Activated CD8-positive, alpha-beta memory T cell treated with anti-CD3 and anti-CD28 coated beads for 1 hour (primary cell): ENCODE measurements at places on chromosomes 4 and X.
A peak's percentile ranks its signal among the peaks of the same experiment; 100 is the strongest.

DNA sequence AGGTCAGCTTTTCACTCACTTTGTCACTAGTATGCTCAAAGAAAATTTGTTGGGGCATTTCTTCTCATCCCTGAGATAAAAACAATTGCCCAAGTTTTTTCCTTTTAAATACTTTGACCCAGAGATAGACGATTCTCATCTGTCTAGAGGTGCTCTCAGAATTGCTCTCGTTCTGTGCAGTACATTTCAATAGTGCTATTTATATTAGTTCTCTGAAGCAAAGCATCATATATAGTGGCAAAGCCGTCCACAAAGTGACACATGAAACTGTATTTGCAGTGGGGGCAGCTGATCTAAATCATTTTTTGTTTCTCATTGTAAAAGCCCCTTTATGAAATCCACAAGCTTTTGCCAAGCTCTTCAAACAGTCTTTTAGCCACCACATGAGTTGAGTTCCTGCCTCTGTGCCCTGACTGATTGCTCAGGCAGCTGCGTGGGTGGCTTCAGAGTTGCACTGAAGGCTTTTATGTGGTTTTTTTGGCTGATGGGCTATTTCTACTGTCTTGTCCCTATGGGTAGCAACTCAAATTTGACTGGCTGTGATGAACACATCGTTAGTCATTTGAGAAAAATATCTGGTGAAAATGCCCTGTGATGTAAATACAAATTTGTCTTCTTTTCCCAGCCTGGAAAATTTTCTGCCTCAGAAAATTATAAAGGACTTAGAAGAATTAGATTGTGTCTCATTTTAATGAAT lies 119.1 kb upstream of the OTUD4 start:
- DNase-seq, result peak; percentile 13

DNA sequence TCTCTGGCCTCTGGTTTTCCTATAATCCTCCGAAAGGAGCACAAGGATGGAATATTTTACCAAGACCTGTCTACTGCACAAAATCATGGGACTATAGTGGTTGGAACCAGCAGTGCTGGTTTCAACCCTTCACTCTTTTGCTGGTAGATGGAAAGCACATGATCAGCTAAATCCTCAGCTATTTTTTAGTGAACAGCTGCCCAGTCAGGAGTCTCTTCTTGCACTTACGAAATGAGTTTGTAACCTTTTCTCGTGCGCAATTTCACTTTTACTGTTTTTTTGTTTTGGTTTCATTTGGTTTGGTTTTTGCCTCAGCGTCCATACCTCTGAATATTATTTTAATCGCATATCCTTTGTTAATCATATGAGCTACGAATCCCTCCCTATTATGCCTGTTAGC lies 418.5 kb upstream of the CPEB2 start:
- no peak for DNase-seq

- no peak for DNase-seq
Measured at GRCh38 chr4:112361181-112361791, 64.1 kb downstream of the ALPK1 start.

DNA sequence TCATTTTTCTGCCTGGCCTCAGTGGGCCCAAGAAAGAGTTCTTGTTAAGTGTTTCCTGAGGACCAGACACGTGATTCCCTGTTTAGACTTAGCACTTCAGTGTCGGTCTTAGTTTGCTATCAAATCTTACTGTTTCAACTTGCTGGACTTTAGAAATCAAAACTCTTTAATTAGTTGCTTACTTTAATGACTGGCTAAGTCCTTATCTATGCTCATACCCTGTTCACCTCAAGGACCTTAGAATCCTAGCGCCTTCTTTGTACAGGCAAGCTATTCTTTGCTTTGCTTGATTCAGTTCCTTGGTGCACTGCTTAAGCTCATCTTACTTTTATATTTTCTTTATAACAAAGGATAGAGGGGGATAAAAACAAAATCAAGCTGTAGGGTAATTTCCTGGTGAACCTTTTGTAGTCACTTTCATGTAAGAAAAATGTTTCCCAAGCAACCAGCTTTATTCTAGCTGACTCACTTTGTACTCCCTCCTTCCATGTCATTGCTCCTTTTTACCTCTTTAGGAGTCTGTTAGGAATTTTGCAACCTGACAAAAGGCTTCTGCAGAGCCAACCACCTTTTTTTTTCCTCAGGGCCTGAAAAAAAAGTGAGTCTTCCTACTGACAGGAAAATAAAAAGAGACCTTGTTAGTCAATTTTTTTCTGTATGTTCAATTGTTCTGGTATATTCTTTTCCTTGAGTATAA lies 14.7 kb downstream of the WDR44 start:
- no peak for DNase-seq

DNA sequence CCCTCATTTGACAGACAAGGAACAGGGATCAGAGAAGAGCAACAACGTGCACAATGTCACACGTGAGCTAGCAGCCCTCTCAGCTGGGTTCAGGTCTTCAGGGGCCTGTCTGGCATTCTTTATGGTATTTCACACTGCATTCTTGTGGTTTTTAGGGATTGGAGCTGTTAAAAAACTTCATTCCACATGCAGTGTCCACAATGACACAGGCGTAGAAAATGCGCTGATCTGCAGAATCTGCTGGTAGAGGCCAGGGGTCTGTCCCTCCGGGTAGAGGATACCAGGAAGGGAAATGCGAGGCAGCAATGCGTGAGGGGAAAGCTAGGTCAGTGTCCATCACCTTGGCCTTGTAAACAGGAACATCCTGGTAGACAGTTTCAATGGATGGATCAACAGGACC lies 36.6 kb downstream of the MAP7D3 start:
- no peak for DNase-seq

DNA sequence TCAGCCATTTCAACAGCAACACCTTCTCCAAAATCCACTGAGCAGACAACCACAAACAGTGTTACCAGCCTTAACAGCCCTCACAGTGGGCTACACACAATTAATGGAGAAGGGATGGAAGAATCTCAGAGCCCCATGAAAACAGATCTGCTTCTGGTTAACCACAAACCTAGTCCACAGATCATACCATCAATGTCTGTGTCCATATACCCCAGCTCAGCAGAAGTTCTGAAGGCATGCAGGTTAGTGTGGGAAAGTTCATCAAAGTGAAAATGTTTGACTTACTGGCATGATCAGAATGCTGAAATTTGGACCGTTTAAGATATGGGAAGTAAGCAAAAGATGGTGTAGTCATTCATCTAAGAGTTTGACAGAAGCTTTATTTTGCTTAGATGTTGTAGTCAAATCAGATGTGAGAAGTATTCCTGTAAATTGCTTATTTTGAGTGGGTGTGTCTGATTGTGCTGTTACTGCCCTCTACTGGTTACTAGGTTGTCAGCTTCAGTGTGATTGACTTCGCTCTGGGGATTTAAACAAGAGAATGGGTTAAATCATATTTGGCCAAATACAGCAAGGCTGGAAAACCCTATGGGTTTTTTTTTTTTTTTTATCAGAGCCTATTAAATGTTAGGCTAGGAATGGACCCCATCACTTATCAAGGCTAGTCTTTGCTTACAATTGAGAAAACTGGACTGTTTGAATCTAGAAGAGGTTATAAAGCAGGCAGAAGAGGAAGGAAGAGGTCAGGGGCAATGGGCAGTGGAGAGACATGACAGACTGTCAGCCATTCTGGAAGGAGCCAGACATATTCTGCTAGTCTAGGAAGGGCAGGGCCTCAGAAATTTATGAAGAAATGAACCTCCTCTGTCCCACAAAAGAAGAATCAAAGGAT lies 130.3 kb downstream of the DIPK2B start:
- DNase-seq, result no peak

DNA sequence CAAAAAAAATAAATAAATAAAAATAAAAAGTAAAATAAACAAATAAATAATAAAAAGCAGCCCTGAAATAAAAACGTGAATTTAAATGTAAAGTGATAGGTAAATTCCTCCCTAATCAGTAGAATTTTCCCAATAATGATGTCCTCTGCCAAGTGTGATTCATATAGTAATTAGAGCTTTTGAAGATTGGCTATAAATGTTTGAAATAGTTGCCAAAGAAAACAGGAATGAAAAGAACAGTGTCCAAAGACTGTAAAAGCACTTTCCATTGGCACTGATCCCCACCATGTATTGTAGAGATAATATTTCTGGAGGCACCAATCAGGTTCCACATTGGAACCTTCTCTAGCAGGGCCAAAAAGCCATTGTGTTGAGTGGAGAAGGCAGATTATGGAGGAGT lies 25.9 kb upstream of the SMARCAD1 start:
- no peak for DNase-seq

- DNase-seq, result no peak
Measured at GRCh38 chrX:47902161-47902560, 65.5 kb downstream of the ZNF81 start.

DNA sequence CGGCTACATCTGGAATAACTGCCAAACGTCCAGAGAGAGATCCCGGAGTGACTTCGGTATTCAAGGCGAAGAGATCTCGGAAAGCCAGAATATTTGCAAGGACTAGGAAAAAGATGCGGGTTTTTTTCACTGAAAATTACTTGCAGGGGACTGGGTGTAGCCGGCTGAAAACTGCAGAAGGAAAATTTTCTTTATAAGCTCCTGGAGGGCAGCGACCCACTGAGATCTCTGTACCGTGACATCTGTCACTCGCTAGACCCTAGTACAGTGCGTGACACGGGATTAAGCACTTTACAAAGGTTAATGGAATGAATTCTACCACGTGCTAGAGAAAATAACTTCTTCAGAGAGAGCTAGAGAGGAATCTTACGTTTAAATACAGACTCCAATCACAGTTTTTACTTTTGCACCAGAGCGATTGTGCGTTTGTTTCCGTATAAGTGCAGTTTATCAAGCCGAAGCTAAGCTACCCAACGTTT lies 1.1 kb upstream of the LCORL start:
- no peak for DNase-seq

DNA sequence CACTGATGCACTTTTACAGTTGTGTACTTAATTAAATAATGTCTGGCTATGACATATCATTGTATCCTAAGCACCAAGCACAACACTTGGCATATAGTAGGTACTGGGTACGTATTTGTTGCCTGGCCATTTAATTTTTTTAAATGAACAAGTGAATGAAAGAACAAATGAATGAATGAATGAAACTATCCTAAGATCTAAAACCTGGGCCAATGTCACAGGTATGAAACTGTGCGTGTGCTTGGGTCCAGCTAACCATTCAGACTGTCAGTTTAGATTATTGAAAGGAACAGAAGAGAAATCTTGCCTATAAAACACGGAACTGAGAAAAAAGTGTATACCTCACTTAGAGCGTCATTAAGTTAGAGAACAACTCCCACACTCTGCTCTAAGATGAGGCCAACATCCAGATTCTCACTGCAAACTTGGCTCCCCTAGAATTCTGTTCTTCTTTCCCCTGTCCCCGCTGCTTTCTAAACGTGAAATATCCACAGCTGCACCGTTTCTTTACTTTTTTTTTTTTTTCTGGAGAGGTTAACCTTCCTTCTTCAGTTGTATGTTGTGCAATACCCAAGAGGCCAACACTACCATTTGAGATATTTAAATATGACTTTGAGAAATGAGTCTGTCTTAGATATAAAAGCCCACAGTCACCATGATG lies 17.3 kb upstream of the SEL1L3 start:
- DNase-seq, result no peak

- no peak for DNase-seq
Measured at GRCh38 chrX:69605521-69605920, 10.4 kb upstream of the EDA start.

- DNase-seq, result no peak
Measured at GRCh38 chr4:8373270-8373972, 67.1 kb downstream of the ACOX3 start.

GRCh38 chrX:101386542-101386885 lies 523 bp upstream of the BTK start:
- no peak for DNase-seq

DNA sequence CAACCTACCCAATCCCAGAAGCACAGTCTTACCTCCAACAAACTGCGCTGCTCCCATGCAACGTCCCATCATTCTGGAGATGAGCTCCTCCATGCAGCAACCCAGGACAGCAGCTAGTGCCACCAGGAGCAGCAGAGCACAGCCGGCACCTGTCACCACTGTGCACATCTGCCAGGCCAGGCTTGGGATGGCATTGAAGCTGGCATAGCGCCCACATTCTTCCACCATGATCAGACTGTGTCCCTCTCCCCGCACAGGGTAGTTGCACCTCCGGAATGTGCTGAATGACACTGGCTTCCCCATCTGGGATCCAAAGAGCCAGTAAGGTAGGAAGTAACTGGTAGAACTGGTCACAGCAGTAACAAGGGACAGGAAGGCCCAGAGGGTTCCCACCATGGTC lies 8.8 kb downstream of the LHFPL1 start:
- no peak for DNase-seq

- no peak for DNase-seq
Measured at GRCh38 chr4:55931043-55931442, 17.7 kb upstream of the CEP135 start.

DNA sequence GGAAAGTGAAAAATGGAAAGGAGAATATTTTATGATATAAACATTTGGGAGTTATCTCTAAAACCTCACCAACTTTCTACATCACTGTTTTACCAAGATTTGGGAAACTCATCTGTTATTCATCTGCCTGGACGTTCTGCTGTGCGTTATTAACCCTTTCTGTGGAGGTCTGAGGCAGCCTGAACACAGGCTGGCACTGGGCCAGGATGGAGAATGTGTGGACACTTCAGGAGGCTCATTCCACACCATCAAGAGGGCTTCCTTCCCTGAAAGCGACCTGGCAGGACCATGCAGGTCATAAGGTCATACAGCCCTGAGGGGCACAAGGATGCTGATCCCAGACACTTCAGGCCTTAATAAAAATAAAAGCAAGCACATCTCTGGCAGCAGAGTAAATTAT lies 31.2 kb upstream of the TMEM184C start:
- DNase-seq, result no peak

DNA sequence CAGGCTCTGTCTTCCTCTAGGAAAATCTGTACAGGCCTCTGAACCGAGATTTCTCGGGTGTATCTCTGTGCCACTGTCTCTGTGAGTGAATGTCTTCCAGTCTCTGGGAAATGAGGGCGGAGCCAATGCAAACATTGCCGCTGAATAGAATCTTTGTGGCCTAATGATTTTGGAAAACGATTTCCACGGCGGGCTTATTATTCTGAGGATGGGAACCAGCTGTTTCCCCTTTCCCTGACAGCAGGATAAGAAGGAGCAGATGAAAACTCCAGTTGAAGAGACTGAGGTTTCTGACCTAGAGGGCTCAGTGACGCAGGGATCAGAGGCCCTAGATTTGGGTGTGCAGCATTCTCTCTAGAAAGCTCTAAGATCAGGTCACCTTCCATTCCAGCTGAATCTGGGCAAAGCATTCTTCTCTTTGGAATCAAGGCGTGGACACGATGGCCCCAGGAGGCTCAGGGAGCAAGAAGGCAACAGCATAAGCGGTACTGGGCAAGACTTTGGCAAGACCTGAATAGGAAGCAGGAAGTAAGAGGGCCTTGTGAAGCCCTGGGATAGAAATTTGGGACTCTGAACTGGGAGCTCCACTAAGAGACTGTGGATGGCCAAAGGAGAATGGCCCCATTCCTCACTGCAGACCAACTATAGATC lies 47.3 kb downstream of the PJA1 start:
- DNase-seq, result no peak

GRCh38 chr4:150976478-150977118 lies 38.5 kb downstream of the LRBA start:
- DNase-seq, result no peak

DNA sequence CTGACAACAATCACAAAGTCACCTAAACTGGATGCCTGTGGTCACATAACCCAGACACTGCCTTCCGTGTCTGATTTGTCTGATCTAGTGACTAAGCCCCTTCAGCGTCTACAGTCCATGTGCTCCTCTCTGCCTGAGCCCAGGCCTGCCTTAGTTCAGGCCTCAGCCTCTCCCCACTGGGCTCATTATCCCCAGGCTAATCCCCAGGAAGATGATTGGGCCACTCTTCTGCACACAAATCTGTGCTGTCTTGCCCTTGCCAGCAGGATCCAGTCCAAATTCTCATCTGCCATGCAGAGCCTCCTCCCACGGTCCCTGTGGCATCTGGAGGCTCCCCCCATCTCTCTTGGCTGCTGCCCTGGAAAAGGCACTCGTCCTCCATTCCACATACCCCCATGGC lies 96.5 kb downstream of the SLC2A9 start:
- DNase-seq, result no peak
